ENCODE measurements at places on chromosomes 4 and X.

GRCh38 chr4:67522851-67523671 lies 22.2 kb downstream of the CENPC start:
- no peak for DNase-seq

DNA sequence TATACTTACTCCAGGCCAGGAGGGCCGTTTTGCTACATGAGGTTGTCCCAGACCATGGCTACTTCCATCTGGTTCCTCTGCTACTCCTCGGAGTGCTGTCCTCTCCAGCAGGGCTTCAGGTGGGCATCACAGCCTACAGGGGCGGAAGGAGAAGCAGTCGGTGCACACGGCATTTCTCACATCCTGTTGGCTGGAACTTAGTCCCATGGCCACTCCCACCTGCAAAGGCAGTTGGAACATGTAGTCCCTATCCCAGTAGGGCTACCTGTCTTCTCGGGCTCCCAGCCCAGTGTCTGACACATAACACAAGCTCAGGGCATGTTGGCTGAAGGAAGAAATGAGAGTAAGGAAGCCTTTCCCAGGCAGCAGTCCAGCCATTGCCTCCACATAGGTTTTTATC lies 7.7 kb upstream of the STK32B start:
- no peak for DNase-seq

GRCh38 chr4:143482840-143483239 lies 30.7 kb upstream of the SMARCA5 start:
- DNase-seq: no peak

DNA sequence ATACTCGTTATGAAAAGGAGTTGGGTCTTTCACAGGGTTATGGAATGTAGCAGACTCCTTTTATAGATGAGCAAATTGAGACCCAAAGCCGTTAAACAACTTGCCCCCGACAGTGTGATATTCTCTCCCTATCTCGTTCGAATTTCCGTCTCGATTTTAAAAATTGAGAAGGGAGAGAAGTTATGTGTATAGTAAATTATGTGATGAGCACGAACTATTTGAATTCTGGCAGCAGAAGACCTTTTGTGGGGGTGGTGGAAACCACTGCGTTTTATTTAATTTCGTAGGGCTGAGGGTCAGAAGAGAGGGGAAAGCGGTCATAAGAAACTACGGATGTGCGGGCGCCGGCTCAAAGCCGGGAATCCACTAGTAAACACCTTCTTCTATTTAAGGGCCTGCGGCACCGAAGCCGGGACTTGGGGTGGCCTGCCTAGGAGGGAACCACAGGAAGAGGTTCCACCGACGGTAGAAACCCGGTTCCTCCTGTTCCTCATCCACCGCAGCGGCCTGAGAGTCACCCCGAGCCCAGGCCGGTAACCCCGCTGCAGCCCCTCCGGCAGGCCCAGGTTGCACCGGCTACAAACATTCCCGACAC lies 1.5 kb upstream of the DDX3X start:
- no peak for DNase-seq

- no peak for DNase-seq
Observed at GRCh38 chr4:153502584-153502983, 36.4 kb downstream of the TMEM131L start.

- no peak for DNase-seq
Observed at GRCh38 chrX:129108936-129109335, 414.4 kb downstream of the SMARCA1 start.

DNA sequence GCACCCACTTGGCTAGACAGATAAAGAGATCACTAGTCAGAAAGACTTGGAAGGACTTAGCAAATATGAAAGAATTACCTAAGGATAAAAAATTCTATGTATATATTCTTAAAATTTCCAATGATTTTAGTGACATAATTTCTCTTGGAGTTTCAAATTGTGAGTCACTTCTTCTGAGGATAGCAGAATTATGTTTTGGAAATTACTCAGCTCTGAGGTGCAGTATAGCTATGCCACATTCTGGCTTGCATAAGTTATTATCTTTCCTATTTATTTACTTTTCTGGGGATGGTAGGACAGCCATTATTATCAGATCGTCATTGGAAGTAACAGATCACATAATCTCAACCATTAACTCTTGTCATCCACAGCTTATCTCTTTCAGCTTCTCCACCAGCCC lies 853.5 kb downstream of the TRIML1 start:
- DNase-seq: no peak
